NCI-H2029 (cell line): ENCODE measurements at places on chromosomes 3 and 15.

GRCh38 chr15:28017423-28017924 lies 81.6 kb downstream of the OCA2 start:
- peak; percentile 4 for DNase-seq

DNA sequence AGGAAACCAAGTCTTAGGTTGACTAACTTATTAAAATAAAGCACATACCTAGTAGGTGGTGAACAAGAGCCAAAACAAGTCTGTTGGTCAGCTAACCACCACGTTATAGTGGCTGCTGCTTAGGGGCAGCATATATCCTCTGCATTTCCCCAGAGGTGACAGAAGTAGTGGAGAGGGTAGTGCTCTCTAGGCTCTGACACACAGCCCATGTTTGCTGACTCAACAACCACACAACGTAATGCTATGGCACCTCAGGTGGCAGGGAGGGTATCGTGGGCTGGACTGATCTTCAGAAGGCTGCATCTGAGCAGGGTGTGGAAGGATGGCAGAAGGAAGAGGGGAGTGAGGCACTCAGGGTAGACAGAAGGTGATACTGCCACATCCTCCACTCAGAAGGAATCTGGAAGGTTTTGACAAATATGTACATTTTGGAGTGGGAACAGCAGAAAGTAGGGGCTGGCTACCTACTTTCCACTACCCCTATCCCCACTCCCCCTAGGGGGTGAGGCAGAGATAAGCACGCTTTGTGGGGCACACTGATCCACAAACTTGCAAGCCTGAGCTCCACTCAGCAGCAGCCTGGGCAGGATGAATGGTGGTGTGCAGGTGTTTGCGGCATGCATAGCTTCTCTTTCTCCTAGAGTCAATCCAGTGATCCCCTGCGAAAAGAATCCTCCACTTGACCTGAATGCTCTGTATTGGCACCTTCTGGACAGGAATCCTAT lies 178.1 kb downstream of the RORA start:
- no peak for DNase-seq

GRCh38 chr3:78507196-78507984 lies 1260.4 kb downstream of the ROBO1 start:
- DNase-seq: no peak

GRCh38 chr3:43289401-43289800 lies 3.1 kb downstream of the SNRK start:
- no peak for DNase-seq

GRCh38 chr3:24303057-24303754 lies 191.4 kb downstream of the THRB start:
- DNase-seq: no peak

- DNase-seq: peak; percentile 67
Observed at GRCh38 chr15:64246364-64247189, 83.8 kb upstream of the PPIB start.

DNA sequence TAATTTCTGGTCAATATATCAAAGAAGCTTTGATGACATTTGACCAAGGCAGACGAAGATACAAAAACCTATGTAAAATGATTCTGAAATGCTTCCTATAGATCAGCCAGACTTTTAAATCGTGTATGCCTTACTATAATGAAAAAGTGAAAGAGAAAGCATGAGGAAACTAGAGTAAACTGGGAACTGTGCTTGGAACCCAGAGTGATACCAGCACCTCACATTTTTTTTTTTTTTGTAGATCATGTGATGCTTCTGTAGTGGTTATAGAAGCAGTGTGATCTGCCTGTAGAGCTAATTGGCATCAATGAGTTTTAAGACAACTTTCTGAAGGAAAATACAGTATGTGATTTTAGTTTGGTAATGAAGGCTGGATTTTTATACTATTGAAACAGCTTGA lies 150.7 kb downstream of the NLGN1 start:
- DNase-seq: no peak

DNA sequence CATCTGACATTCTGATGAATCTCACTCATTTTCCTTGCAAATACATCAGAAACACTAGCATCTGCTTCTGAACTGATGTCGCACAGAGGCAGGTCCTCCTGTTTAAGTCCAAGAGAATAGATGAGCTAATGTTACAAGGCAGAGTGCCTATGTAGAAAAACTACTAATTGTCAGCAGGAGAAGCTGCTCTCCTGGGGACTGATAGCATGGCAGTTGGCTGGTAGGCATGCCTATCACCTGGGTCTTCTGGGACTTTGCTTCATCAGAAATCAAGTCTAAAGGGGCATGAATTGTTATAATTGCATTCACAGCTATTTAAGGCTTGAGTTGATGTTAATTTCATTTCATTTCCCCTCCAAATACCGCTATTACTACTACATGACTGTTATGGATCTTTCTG lies 457.2 kb downstream of the RAP2B start:
- no peak for DNase-seq

GRCh38 chr15:90287101-90287500 lies 21.6 kb downstream of the NGRN start:
- no peak for DNase-seq

GRCh38 chr15:55742498-55742926 lies 440 bp downstream of the PRTG start:
- no peak for DNase-seq

- DNase-seq: no peak
Observed at GRCh38 chr3:146814601-146815315, 209.6 kb upstream of the PLSCR5 start.
